Glomerular endothelial cell (primary cell): ENCODE measurements at places on chromosomes 16 and 17. TPM values are rescaled to one million over a fixed set of nuclear protein-coding genes. Genes with fewer than 3 reads are reported as not detected.

GRCh38 chr17:65593092-65593854 is 31.8 kb upstream of the AXIN2 start:
- no peak for DNase-seq

DNA sequence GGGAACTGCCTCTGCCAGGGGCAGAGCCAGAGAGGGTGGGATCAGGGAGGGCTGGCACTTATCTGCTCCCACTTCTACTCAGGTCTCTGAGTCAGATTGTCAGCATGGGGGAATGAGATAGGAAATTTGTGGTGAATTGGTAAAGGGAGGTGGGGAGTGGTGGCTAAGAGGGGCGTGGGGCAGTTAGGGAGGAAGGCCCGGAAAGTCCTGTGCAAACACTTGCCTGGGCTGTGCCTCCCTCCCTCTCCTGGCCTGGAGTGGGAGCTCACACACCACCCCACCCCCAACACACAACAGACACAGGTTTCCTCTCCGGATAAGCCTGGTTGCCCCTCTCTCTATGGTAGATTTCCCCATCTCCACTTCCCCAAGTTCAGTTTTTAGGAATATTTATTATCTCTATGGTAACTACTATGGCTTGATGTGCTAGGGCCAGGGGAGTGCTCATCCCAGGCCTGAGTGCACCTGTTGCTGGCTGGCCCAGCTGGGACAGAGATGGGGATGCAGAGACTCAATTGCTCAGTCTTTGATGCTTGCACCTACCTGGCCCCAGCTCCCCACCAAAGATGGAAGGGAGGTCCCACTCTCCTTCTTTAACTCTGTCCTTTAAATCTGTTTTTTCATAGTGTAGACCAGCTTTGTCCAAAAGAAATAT is 2.7 kb downstream of the SPNS2 start:
- DNase-seq: no peak

Gene GRAP
- 77.6 and 87.3 TPM in 2 replicates for total RNA-seq

DNA sequence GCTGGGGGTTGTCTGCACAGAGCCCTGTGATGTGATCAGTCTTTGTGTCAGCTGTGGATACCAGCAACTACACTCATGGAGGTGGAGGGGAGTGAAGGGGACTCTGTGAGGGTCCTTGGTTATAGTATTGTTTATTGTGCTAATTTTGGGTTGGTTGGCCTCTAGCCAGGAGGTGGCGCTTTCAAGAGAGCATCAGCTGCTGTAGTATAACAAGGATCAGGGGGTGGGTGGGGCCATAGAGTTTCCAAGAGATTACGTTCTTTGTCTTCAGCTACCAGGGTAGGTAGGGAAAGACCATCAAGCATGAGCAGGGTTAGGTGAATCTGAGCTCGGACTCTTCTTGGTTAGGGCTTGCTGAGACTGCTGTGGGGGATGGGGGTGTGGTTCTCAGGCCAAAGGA is 97.1 kb upstream of the HS3ST3A1 start:
- no peak for DNase-seq

- DNase-seq: no peak
Observed at GRCh38 chr16:22093996-22094395, 1.7 kb downstream of the VWA3A start.

Gene TBC1D28
- total RNA-seq: not detected in 2 replicates

DNA sequence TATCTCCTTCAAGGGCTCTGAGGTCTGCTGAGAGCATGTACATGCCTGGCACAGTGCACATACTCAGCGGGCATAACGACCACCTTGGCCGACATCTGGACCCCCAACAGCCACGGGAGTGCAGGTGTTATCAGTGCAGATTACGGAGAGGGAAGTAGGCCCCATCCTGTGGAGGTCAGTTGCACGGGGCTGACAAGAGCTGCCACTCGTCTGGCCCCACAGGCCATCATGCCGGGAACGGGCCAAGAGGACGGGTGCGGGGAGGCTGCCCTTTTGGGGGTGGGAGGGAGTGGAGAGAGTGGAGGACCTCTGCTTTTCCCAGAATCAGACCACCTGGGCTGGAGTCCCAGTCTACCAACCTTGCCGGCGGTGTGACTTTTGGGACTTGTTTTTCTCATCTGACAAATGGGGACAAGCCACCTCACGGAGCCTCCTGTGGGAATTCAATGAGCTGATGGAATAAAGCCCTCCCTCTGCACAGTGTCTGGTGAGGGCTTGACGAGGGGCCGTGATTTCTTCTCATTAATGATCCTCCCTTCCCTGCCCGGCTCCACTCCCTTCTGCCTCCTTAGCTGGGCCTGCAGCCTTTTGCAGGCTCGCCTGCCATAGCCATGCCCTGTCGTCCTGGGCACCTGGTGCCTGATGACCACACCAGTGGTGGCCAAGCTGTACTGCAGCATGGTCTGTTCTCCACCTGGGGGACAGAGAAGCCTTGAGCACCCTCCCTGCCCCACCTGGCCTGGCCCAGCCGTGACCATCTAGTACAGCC is 4.6 kb downstream of the PRSS33 start:
- no peak for DNase-seq
